ENCODE measurements at places on chromosomes 7 and 10.

DNA sequence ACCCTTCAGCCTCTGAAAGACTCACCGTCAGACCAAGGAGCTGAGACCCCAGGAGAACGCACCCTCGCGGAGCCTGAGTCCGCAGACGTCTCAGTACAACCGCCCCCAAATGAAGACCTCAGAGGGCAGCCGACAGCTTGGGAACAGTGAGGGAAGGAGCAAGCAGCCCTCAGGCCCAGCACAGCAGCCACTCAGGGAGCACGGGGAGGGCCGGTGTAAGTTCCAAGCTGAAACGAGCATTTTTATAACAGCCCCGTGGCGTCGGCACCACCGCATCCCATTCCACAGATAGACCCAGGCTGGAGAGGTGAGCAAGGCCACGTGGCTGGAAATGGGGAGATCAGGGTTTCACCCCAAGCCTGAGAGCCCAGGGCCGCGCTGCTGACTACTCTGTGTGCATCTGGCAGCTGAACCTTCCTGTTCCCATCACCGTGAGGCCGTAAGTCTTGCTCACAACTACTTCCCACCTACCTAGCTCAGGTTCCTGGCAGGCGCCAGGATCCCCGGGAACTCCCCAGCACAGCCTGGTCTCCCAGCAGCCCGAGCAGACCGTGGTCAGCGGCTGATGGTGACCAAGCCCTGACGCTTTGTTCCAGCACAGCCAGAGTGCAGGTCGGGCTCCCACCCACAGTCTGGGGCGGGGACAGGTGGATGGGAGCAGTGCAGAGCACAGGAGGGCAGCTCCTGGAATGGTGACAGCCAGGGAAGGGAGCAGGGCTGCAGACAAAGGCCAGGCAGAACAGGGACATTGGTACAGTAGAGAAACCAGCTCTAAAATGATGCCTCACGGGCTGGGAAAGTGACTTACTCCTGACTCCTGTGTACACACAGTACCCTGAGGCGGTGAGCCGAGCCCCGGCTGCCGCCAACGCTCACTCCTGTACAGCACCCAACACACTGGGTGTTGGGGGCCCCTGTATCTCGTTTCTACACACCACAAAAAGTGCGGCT, 6.1 kb upstream of the NOM1 start:
- DNase-seq = no peak

- DNase-seq = no peak
These were observed 8.6 kb upstream of the CRYGN start for GRCh38 chr7:151448261-151449252.

- no peak for DNase-seq
These were observed 42.1 kb upstream of the MKRN1 start for GRCh38 chr7:140521421-140521820.

GRCh38 chr10:51100221-51100620, 25.9 kb downstream of the PRKG1 start:
- DNase-seq = no peak

DNA sequence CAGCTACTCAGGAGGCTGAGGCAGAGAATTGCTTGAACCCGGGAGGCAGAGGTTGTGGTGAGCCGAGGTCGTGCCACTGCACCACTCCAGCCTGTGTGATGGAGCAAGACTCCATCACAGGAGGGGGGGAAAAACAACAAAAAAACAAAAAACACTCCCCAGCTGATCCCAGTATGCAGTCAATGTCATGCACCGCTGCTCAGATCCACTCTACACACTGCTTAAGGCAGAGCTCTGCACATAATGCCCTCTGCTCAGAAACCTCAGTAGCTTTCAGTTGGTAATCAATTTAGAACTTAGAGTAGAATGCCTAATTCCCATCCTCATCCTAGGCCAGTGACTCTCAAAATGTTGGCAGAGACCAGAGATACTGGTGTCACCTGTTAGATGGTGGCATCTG, 43.9 kb downstream of the PDSS1 start:
- no peak for DNase-seq

- no peak for DNase-seq
These were observed 236.6 kb upstream of the GRB10 start for GRCh38 chr7:51019191-51019844.

GRCh38 chr7:121053219-121053618, 64.7 kb downstream of the CPED1 start:
- no peak for DNase-seq

DNA sequence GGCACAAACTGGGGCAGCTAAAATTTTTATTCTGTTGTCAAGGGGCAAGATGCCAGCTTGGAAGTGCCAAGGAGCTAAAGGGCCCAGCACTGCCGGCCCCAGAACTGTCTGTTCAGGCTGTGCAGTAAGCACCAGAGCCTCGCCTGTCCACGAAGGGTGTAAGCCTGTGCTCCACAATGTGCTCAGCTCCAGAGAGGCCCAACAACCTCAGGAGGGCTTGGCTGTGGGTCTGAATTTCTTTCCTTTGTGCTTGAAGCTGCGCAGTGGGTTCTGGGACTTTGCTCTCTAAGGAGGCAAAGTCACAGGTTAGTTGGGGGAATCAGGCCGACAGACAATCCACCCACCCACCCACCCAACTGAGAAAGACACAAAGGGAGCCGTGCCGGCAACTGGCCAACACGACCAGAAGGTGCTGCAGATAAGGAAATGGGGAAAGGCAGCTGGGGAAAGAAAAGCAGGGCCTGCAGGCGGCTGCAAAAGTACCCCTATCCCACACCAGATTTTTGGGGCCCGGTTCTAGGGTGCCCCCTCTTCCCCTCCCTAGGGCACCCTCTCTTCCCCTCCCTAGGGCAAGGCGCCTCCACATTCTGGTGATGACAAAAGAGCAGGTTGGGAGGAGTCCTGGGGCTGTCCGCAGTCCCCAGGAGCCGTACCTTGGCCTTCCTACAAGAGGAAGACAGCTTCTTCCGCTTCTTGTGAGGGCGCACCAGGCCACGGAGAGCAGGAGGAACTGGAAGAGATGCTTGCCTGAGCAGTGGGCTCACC, 7.7 kb downstream of the DDX56 start:
- no peak for DNase-seq

- no peak for DNase-seq
These were observed 63.9 kb upstream of the NANOS1 start for GRCh38 chr10:118965645-118966044.

- DNase-seq = no peak
These were observed 121.2 kb upstream of the FOXP2 start for GRCh38 chr7:114293289-114294012.

DNA sequence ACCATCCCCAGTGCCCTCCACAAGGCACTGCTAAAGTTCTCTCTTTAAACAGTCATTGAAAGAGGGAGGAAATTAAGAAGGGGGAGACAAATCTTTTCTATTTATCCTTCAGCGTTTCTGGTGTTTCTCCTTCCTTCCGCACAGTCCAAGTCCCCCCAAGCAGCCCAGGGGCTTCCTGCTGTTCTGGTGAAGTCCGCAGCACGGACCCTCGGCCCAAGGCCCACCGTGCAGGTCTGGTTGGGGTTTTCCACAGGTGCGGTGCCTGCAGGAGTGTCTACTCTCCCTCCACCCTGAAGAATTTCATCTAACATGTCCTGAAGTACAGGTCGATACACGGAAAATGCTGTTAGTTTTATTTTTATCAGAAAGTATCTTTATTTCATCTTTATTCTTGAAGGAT, 34.1 kb upstream of the KNDC1 start:
- no peak for DNase-seq

DNA sequence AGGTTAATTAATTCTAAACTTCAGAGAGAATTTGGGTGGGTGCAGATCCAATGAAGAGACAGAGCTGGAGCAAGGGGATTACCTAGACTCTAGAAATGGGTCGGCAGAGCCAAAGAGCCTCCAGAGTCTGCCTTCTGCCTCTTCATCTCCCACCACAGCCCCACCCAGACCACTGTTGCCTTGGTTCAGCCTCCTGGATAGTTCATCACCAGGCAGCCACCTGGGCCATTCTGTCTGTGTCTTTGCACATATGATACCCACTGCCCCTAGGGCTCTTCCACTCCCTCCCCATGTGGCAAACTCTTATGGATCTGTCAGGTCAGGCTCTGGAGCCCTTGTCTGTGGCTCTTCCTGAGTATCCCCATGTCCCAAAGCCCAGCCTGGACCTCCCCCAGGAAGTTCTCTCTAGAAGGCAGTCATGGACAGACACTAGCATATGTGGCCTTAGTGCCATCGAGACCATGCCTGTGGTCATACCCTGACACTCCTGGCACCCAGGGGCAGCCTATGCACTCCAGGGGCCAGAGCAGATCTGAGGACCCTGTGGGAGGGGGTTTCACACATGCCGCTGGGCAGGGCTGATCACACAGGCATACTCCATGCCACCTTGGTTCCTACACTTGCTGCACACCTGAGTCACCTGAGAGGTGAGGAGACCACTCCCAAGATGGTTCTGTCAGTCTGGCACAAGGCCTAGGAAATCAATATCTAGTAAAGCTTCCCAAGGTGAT, 41.6 kb downstream of the FRMPD2 start:
- no peak for DNase-seq

DNA sequence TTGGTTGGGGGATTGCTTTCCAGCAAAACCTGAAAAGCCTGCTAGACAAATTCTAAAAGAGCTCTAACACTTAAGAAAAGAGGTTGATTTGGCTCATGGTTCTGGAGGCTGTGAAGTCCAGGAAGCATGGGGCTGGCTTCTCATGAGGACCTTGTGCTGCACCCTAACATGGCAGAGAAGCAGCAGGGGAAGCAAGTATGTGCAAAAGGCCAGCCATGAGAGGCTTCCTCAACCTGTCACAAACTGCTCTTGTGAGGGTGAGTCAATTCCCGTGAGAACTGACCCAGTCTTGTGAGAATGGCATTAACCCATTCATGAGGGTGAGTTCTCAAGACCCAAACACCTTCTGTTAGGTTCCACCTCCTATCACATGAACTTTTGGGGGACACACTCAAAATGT, 54.3 kb upstream of the IGFBP3 start:
- no peak for DNase-seq

DNA sequence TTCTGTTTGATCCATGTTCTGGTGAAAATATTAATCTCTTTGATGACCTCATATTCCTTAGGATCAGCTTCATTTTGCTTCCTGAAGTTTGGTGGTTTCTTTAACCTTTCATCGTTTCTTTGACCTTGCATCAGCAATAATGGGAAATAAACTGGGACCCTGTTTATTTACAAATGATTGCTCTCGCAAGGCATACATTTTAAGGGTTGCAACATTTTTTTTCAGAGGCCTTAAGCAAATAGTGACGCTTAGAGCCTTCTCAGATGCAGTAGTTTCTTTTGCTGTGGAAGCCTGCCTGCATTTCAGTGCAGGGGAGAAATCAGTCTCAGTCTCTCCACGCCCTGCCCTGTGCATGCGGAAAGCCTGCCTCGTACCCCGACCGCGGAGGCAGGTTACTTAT, 139.1 kb upstream of the NPS start:
- no peak for DNase-seq

DNA sequence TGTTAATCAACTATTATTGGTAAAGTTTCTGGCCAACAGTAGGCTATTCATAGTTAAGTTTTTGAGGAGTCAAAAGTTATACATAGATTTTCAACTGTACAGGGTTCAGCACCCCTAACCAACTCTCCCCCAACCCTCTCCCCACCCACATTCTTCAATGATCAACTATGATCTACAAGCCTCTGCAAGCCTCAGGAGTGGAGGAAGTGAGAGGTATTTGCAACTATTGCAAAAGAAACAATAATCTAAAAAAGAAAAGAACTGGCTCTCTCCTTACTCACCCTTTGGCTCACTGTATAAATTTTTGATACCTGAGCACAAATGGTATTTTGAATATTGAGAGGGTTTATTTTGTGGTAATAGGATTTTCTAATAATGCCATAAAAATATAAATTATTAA, 179.8 kb downstream of the IPMK start:
- DNase-seq = no peak

DNA sequence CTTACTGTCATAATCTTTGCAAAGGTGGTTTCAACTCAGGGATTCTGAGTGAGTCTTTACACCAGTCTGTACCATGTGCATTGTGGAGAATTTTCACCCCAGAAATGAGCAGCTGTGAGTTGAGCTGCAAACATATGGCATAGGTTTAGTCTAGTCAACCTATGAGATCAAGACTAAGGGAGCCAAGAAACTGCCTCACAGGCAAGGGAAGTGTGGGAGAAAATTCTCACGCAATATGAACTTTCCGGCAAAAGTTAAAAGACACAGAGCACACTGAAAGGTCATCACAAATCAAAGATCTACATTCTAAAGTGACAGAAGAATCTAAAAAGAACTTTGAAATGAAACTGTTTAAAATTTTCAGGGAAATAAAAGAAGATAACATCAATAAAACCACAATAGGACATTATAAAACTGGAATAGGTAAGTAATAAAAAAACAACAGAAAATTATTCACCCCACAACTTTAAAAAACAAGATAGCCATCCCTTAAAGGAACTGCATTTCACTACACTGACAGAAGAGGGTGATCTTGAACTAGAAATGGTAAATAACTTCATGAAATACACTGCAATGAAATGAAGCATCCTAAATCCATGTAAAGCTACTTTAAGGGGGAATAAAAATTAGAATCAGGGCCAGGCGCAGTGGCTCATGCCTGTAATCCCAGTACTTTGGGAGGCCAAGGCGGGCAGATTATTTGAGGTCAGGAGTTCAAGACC, 63.5 kb downstream of the LGI1 start:
- DNase-seq = no peak

DNA sequence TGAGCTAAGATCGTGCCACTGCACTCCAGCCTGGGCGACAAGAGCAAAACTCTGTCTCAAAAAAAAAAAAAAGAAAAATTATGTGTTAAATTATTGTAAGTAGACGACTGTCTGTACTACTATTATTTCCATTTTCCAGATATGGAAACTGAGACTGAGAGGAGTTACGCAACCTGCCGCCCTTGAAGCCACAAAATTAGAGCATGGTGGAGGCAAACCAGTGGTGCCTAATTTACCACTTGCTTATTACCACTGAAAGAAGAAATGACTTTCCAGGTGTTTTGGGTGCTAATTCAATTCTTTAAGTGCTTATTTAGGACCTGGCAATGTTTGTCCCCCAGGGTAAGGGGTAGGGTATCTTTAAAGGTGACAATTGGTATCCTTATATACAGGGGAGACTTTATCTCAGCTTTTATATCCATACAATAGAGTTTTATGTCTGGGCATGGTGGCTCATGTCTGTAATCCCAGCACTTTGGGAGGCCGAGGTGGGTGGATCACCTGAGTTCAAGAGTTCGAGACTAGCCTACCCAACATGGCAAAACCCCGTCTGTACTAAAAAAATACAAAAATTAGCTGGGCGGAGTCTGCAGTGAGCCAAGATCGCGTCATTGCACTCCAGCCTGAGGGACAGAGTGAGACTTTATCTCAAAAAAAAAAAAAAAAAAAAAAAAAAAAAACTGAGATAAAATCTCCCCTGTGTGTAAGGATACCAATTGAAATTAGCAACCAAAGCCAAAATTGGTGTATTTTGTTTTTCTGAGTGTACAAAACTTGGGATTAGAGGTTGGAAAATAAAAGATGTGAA, 16.6 kb upstream of the CAMK1D start:
- DNase-seq = no peak

- DNase-seq = no peak
These were observed 244.2 kb downstream of the ELFN1 start for GRCh38 chr7:1914321-1914720.
